ENCODE measurements at places on chromosomes 7 and 10.

DNA sequence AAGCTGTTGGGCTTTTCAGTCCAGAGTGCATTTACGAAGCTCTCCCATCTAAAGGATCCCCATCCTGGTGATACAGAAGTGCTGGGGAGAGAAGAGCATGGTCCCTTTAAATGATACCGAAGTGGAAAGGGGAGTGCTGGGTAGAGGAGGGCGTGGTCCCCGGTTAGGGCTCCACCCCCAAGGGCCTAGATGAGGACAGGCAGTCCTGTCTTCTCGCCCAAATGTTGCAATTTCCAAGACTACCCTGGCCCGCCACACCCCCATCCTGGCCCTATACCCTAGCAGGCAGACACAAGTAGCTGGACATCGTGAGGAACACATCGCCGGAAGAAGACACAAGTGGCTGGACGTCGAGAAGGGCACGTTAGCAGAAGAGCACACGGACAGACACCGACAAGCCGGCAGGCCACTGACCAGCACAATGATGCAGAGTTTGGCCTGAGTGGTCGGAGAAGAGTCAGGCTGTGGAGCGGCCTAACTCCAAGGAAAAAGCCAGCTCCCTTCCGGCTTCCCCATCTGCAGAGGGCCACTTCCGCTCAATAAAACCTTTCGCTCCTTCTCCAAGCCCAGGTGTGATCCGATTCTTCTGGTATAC lies 439.5 kb upstream of the NRP1 start:
- no peak for DNase-seq

GRCh38 chr10:77350711-77351119 lies 286.9 kb downstream of the KCNMA1 start:
- DNase-seq, result no peak

- DNase-seq, result no peak
These were observed 83.2 kb upstream of the COL1A2 start for GRCh38 chr7:94311515-94311914.

- peak; percentile 29 for DNase-seq
These were observed 618 bp upstream of the GIMAP4 start for GRCh38 chr7:150566572-150566971.

DNA sequence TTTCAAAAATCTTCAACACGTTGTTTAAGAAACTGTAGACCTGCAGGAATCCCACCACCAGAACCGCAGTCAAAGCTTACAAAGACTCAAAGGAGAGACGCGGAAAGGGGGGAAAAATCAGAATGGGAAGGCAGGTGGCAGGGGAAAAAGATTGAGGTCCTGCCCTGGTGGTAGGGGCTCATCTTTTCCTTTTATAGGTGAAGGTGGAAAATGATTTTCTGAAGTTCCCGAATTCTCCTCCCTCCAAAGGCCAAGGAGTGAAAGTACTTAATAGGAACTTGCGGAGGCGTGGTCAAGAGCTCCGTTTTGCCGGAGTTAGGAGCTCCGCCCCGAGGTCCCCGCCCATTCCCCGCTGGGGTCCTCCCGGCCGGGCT lies 724 bp downstream of the BBIP1 start:
- DNase-seq, result peak; percentile 79

DNA sequence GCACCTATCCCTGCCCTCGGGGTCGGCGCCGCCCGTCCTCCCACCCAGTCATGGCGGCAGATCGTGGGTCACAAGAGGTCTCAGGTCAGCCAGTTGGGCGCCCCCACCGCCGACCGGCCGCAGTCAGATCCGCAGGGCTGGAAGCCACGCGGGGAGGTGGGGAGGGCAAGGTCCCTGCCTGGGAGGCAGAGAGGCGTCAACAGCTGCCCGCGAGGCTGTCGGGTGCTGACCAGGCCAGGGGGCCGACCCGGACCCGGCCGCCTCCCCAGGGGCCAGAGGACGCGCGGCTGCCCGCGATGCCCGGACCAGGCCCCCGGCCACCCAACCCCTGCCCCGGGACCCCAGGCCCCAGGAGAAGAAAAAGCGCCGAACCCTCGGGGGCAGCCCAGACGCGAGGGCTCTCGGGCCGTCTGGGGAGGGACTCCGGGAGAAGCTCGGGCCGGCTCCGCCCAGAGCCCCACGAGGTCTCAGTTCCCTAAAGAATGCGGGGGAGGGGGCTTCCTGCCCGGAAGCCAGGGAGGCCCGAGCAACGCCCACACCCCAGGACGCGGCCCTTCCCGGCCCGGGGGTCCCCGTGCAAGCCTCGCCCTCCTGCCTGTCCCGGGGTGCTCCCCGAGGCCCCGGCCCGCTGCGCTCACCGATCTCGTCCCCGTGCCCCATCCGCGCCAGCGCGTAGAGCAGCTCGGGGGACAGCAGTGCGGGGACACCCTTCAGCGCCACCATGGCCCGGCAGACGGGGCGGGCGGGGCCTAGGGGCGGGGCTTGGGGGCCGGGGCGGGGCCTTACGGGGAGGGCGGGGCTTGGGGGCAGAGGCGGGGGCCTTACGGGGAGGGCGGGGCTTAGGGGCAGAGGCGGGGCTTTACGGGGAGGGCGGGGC lies at the start of gene FUOM:
FUOM (minus strand) TSS at position 735 of the 877 bp plus-strand sequence; CDS start at position 723, 12 bp downstream.
- DNase-seq, result peak; percentile 78

DNA sequence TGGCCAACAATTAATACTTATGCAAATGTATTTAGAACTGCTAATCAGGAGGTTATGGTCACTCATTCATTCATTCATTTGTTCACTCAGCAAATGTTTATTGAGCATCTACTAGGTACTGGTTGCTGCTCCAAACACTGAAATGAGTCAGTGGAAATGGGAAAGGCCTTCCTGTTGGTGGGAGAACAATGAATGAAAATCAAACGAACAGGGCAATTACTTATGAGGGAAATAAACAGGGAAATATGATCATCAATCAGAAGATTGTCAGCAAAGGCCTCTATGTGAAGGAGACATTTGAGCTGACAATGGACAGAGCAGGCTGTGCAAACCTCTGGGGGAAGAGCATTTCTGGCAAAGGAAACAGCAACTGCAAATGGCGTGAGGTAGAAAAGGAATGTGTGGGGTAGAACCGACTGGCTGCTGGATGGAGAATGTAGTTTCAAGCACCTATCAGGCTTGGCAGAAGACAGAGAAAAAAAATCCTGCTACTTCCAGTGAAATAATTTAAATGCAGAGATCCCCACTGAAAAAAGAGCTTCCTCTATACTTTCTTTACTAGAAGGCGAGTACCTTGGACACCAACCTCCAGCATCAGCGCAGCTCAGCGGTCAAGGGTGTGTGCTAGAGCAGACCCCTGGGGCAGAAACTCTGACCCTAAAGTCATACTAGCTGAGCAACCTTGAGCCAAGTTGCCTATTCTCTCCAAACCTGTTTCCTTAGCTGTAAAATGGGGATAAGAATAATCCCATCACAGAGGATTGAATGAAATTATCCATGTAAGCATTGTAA lies 108.8 kb upstream of the EEPD1 start:
- DNase-seq, result no peak

- DNase-seq, result no peak
These were observed 161.5 kb downstream of the FGFR2 start for GRCh38 chr10:121436630-121437341.

DNA sequence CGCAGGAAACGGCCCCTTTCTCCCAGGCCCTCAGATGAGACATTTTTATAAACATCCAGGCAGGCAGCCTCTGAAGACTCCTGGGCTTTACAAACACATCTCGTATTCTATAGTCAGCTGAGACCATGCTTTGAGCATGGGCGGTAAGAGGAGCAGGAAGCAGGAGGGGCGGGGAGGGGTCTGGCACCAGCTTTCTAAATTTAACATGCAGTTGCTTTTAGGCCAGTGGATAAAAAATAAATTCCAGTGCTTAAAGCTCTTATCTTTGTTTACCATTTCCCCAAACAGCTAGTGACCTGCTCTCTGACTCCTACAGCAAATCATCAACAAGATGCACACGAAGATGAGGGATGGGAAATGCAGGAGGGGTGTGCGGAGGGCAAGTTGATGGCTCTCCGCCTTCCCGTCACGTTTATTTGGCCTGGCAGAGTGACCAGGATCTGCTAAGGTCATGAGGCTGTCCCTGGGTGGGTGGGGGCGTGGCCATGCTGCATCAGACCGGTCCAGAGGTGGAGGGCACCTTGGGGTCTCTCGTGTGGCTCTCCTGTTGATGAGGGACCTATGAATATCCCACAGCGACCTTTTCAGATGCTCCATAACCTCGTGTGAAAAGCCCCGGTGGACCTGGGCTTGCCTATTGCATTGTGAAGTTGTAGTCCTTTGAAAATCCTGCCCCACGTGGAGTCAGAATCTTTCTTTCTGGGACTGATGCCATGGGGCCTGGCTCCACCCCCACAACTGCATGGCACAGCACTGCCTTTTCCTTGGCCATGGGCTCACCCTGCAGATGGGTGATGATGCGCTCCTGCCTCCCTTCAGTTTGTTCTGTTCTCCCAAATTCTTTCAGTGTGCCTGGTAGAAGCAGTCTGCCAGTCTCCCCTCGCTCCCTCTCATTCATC lies 67.5 kb downstream of the PARP12 start:
- no peak for DNase-seq

- no peak for DNase-seq
These were observed 128.1 kb downstream of the NT5C2 start for GRCh38 chr10:103064956-103065355.

GRCh38 chr10:97542169-97543024 lies 30.2 kb upstream of the ANKRD2 start:
- no peak for DNase-seq

- no peak for DNase-seq
These were observed 164.0 kb downstream of the FANK1 start for GRCh38 chr10:126060261-126060931.

GRCh38 chr7:146201945-146202344 lies 85.3 kb downstream of the CNTNAP2 start:
- DNase-seq, result no peak

DNA sequence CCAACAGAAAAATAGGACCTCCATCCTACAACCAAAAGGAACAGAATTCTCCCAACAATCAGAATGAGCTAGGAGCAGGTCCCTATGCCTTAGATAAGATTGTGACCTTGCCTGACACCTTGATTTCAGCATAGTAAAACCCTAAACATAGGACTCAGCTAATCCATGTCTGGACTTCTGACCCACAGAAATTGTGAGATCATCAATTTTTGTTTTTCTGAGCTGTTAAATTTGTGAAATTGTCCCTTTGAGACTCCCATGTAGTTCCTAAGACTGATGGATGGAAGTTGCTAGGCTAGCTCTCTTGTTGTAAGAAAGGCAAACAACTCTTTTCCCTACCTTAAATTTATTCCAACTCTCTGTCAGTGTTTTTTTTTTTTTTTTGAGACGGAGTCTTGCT lies 244.2 kb downstream of the EXOC4 start:
- no peak for DNase-seq

DNA sequence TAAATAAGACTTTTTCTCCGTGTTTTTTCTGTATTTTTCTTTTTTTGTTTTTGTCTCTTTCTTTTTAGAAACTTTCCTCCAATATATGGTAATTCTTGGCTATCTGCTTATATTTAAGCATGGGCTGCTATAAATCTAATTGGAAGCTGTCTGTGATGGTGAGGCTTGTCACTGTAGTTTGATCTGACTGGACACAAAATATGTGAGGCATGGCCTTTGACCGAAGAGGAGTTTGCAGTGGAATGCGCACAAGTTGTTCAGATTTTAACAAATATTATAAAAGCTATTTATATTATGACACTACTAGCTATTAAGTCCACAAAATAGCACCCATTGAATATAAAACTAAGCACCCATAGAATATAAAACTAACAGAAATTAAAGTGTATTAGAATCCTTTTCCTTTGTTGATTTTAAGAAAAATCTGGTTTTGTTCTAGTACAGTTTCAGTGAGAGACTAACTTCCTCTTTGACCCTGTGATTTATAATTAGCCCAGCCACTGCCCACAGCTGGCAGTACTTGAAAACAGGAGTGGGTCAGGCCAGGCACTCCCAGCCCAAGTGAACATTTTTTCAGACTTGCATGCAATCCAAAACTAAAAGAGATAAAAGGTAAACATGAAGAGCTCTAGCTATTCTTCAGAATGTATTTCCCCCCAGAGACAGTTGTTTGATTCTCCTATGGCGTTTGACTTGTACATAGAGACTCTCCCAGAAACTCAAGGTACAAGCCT lies 69.9 kb upstream of the FGL2 start:
- DNase-seq, result no peak

DNA sequence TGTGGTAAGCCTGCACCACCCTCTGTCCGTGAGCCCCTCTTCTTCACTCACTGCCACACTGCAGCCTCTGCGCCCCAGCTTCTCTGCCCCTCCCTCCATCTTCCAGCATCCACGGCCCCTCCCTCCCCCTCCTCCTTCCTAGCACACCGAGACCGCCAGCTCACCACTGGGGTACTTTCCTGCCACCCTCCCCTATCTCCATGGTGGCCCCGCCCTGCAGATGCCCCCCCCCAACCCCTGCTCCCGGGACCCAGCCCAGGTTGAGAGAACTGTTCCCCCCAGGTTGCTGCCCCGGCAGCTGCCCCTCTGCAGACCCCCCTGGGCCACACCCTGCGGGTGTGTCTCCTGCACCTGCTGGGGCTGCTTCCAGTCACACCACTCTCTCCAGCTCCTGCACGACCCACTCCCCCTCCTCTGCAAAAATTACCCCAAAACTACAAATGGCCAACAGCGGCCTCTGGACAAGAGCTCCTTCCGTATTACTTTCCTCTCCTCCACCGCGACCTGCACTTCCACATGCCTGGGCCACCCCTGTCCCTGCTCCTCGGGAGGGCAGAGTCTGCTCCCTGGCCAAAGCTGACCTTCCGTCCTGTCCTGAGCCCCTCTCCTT lies 209.2 kb upstream of the PPP2R2D start:
- no peak for DNase-seq

GRCh38 chr10:17409170-17409733 lies 45.1 kb downstream of the ST8SIA6 start:
- DNase-seq, result peak; percentile 52

GRCh38 chr10:43195557-43195956 lies 57.3 kb downstream of the CSGALNACT2 start:
- no peak for DNase-seq

- no peak for DNase-seq
These were observed 282.6 kb upstream of the CACNA2D1 start for GRCh38 chr7:82726038-82726800.

GRCh38 chr7:139798221-139798620 lies 20.4 kb upstream of the HIPK2 start:
- no peak for DNase-seq

DNA sequence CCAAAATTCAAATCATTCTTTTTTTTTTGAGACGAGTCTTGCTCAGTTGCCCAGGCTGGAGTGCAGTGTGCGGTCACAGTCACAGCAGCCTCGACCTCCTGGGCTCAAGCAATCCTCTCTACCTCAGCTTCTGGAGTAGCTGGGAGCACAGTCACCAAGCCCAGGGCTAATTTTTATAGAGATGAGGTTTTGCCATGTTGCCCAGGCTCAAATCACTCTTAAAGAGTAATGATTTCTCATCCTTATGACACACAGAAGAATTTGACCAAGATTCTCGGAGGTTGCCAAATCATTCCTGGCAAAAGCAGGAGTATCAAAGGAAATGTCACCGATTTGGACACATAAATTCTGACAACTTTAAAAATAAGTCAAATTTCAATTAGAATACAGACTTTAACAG lies 39.1 kb downstream of the SIRT1 start:
- DNase-seq, result no peak

GRCh38 chr10:35696392-35697287 lies 54.5 kb upstream of the FZD8 start:
- DNase-seq, result no peak

DNA sequence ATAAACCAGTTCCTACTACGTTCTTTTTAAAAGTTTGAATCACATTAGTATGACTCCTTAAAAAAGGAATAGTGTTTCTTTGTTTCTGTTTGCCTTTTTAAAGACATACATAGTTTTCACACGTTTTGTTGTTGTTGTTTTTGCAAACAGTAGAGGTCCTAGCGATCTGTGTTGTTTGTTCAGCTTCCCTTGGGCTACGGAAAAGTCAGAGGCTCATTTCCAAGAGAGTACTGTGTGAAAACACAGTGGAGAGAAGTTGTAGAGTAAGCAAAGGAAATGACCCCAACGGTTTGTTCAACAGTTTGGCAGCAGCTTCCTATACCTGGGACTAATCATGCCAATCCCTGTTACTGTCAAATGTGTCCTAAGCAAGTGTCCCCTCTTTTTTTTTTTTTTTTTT lies 87.1 kb upstream of the STEAP1 start:
- no peak for DNase-seq
